Uterus (tissue), 4 donors: ENCODE measurements at places on chromosomes 1 and 21.

GRCh38 chr1:181257117-181257516 is 168.6 kb downstream of the IER5 start:
- DNase-seq = no peak

GRCh38 chr1:47792779-47793178 is 204.4 kb downstream of the TRABD2B start:
- no peak for DNase-seq

- DNase-seq = no peak
These were observed 21.1 kb upstream of the GPR157 start for GRCh38 chr1:9149837-9150581.

GRCh38 chr1:59640851-59641250 is 173.9 kb upstream of the HOOK1 start:
- no peak for DNase-seq

DNA sequence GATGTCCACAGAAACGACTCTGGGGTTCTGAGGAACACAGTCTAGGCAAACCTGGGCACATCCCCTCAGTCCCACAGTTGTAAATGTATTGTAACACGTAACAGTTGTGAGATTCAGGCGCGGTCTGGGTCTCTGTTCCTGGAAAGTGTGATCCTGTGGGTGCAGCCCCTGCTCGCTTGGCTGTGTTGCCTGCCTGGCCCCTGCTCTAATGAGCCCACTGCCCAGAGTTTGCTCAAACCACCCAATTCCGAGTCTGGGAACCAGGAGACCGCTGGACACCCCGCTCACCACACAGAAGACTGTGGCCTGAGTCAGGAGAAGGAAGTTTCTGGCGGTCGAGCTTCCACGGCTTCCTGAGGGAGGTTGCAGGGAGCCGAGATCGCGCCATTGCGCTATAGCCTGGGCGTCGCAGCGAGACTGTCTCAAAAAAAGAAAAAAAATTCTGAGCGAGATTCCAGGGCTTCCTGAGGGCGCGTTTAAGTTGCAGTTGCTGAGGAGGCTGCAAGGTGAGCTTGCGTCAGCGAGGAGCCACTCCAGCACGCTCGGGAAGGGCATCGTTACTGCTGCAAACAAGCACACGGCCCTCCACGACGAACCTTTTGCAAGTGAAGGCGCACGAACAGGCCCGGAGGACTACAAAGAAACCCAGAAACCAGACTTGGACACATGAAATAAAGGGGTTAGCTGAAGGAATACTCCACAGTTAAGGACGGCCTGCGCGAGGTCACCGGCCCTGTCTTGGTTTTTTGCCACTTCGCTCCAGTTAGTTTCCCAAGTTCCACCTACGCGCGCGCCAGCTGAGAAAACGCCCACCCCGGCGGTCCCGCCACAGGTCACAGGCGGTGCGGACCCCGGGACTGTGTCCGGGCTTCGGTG is 1.1 kb downstream of the C21orf58 start:
- DNase-seq = no peak

- DNase-seq = no peak
These were observed 94.0 kb upstream of the KIF26B start for GRCh38 chr1:245060684-245061374.

DNA sequence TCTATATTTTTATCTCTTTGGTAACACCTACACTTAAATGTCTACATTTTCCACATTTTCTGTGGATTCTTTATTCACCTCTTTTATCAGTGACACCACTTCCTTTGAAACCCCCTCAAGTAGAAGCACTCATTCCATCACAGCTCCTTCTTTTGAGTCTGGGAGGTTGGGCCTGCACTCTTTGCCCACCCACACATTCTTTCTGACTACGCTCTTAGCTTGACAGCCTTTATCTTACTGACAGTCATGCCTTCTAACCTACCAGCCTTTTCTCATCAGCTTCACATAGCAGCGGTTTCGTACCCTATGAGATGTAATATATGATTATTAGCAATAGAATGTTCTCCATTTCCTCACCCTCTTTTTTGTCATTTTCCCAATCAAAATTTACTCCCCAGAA is 151.9 kb downstream of the TNFSF18 start:
- DNase-seq = no peak

DNA sequence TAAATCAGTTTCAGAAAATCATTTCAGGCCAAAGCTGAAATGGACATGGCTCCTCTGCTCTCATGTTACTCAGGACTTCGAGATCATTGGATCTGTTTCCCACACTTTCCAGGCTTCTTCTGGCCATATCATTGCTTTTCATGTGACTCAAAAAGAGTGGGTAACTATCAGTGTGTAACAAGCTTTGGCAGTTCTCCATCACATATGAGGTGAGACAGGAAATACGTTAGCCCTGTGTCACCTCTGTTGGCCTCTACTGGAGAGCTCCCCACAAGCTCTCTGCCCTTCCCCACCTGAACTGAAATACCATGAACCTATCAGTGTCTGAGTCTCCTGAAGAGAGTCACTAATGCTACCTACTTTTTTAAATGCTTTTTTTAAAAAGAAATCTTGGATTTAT is 128.2 kb downstream of the LBR start:
- no peak for DNase-seq

DNA sequence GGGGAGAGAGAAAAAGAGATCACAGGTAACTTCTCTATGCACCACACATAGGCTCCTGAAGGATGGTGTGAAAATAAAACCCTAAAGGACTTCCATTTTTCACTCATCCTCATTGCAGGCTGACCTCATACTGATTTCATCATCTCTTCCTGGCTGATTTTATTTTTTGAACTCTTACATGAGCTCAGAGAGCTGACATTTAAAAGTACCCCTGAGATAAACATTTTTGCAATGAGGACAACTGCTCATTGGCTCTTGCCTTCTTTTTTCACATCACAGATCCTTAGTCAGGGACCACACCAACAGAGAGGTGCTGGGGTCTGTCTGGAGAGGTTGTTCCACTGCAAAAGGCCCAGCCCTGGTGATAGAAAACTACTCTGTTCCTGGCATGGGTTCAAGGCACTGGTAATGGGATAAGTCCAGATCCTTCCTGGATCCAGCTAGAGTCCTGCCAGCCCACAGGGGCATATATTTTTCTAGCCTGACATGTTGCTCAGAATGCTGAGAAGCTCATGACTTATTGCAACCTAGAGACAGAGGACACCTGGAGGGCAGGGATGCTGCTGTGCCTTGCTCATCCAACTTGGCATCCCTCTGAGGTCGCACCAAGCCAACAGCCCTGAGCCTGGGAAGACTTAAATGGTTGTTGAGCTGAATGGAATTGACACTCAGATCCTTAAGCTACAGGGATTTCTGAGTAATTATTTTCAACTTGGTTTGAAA is 360.0 kb downstream of the HHAT start:
- no peak for DNase-seq

GRCh38 chr1:59701376-59701775 is 113.4 kb upstream of the HOOK1 start:
- no peak for DNase-seq

DNA sequence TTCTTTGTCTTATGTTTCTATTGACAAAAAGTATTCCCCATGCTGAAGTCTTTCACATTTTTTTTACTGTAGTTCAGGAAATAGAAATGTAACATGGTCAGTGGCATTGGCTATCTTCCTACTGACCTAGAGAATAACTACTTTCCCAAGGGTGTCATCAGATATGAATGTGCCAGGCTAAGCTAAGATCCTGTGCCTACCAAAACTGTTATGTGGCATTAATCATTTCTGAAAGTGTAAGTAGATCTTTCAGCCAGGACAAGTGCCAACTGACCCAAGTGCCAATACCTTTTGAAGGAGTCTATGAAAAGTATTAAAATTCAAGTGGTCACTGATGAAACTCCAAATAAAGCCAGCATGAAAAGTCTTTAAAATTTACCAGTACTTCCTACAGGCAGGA is 165.3 kb downstream of the TNFSF18 start:
- no peak for DNase-seq

- DNase-seq = no peak
These were observed 5.7 kb upstream of the MRPL55 start for GRCh38 chr1:228114827-228115226.

DNA sequence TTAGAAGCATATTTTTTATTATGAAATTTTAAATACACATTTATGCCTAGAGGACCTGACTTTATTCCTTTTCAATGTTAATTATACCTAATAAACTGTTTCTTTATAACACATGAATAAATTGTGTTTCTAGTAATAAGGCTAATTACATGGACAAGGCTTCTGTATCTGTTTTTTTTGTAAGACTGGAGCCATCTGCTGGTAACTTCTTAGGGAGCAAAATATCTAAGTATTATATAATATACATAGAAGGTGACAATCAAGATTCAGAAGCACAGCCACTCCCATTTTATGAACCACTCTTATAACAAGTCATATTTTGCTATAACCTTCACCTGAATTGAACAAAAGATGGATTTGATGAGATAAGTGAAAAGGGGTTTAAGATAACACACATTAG is 84.2 kb downstream of the LBR start:
- DNase-seq = no peak

DNA sequence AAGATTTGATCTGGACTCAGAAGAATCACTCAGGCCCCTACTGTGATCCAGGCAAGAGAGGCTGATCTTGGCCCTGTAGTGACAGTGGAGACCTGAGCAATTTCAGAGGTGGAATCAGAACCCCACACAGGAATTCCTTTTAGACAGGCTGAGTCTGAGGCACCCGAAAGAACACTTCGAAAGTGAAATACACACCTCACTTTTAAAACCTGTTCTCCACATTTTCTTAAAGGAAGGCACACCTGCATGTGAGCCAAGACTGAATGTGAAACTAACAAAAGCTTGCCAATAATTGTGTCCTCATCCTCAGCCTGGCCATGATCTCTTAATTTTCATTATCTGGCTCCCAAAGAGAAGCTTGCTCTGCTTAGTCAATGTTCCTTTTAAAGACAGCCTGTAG is 32.2 kb downstream of the SIPA1L2 start:
- no peak for DNase-seq
